Ureter (tissue), 1 donor: ENCODE measurements at places on chromosomes 4 and X. TPM values are rescaled to one million over a fixed set of nuclear protein-coding genes. Genes with fewer than 3 reads are reported as not detected.

GRCh38 chrX:107940095-107940494 is 42.1 kb downstream of the TEX13B start:
- DNase-seq = no peak

Gene CNGA1
- 36.8 TPM for total RNA-seq

DNA sequence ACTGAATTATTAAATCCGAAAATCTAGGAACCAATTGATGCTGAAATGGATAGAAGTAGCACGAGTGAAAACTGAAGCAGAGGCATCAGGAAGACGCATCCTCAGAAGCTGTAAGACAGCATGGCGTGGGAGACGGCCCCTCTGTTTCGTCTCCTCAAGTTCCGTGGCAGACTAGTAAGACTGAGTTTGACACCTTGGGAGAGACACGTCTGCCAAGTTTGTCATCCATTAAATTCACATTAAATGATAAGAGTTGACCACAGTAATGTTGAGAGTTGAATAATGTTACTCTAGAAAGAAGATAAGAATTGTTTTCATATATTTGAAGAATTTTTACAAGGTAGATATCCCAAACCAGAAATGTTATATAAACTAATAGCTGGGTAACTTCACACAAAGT is 736.1 kb upstream of the FRG1 start:
- DNase-seq = no peak

DNA sequence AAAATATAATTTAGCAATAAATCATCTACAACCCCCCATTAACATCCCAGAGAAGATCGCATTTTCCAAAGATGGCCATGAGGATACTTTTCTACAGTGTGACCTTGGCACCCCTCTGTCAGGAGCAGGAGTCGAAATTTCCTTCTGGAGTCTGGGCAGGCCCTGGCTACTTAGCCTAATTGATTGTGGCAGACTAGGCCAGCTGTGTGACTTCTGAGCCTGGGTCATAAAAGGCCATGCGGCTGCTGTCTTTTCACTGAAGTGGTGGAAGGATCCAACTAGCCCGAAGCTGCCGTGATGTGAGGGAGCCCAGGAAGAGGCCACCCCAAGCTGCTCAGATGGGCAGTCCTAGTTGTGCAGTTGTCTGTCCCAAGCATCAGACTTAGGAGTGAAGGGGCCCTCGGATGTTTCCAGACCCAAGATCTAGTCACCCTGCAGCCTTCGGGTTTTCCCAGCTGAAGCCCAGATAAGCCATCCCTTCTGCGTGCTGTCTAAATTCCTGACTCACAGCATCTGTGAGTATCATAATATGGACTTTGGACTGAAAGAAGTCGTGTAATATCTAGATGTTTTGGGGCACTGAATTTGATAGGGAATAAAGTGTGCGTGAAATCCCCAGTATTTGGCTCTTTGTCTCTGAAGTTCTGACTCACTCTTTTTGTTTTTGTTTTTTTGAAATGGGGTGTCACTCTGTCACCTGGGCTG is 21.0 kb downstream of the PDK3 start:
- no peak for DNase-seq

GRCh38 chr4:140168474-140168873 is 14.5 kb upstream of the MAML3 start:
- DNase-seq = no peak

Gene USP51
- total RNA-seq = 3.5 TPM

Gene NPNT
- 5.8 TPM for total RNA-seq

Gene PNMA6A
- total RNA-seq = 0.55 TPM

Gene SEPTIN6
- 19.0 TPM for total RNA-seq

Gene USP17L17
- not detected for total RNA-seq

Gene KLF8
- 22.7 TPM for total RNA-seq

GRCh38 chr4:48224606-48225005 is 45.0 kb downstream of the TEC start:
- DNase-seq = no peak

DNA sequence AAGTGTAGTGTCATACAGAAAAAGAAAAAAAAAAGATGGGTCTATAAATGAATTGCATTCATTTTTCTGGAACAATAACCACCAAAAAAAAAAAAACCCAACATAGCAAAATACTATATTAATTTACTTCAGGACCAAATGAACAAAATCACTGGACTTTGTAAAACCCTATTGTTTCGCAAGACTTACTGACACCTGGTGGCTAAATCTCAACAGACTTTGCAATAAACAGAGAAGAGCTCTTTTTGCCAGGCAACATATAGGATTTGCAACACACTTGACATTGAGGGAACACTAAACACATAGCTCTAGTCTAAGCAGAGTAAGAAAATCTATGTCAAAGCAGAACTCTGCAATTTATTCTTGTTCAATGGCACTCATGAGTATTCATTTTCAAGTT is 990.2 kb downstream of the STPG2 start:
- no peak for DNase-seq

- DNase-seq = no peak
Measured at GRCh38 chr4:148842843-148843242, 400.6 kb upstream of the NR3C2 start.

DNA sequence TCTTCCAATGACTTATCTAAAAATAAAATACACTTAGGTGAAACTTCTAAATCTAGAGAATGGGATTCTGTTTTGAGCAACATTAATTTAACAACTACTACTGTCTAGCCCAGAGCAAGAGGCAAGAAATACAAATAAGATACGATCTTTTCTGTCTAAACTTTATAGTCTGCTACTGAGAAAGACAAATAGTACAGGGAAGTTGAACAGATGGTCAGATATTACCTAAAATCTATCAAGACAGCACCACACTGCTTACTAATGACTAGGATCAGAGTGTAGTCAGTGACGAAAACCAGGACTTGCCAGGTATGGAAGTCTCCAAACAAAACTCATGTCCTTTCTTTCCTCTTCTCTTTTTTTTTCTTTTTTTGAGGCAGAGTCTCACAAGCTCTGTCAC is 7.1 kb downstream of the FAM13A start:
- DNase-seq = no peak

Gene FAT1
- 185 TPM for total RNA-seq

Gene UXT
- total RNA-seq = 95.1 TPM

- no peak for DNase-seq
Measured at GRCh38 chr4:33746979-33747378, 2497.3 kb downstream of the ARAP2 start.

GRCh38 chrX:73577361-73577760 is 14.4 kb downstream of the CHIC1 start:
- no peak for DNase-seq

- no peak for DNase-seq
Measured at GRCh38 chrX:101482296-101482695, 3.0 kb upstream of the ARMCX4 start.
